ENCODE measurements at places on chromosomes 12 and 14.

DNA sequence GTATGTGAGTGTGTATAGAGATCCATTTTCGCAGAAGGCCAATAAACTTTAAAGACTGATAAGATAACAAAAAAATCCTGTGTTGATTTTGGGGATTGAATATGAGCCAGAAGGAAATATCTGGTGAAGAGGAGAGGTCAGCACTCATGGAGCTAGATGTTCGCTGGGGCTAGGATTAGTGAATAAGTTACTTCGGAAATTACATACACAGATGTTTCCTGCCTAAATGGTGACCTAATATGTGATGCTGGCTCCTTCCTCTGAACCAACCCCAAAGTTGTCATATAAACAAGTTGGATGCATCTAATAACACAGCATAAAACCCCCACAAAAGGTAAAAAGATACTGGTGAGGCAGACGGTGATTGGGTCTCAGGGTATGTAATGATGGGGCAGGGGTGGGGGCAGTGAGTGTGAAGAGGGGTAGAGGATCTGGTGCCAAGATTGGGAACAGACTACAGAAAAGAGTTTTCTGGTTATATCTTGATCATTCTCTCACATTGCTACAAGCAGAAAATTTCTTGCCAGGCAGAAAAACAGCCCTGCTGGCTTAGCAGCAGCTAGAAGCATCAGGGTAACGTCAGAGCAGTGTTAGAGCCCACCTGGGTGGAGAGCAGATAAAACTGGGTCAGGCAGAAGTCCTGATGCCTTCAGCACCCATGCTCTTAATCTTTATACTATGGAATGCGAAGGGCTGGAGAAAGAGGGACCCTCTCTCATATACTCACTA, 140.4 kb upstream of the GZMB start:
- DNase-seq = no peak

- DNase-seq = no peak
Observed at GRCh38 chr12:7101694-7102131, 7.3 kb downstream of the C1RL start.

GRCh38 chr14:102471921-102472790, 37.4 kb downstream of the ANKRD9 start:
- DNase-seq = no peak

DNA sequence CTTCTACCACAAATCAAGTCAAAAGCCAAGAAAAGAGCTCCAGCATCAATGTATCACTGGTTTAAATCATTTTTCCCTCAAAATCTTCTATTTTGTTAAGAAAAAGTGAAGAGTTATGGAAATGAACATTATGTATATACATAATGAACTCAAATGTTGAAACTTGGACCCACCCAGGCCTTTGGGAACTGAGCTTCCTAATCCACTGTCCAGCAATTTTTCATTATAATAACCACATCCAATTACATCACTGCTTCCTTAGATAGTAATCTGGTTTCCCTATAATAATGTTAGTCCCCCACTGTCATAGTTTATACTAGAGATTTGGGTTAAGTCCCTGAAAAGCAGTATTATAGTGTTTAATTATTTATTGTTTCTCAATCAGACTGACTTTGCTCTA, 170.9 kb downstream of the PIK3C2G start:
- no peak for DNase-seq

DNA sequence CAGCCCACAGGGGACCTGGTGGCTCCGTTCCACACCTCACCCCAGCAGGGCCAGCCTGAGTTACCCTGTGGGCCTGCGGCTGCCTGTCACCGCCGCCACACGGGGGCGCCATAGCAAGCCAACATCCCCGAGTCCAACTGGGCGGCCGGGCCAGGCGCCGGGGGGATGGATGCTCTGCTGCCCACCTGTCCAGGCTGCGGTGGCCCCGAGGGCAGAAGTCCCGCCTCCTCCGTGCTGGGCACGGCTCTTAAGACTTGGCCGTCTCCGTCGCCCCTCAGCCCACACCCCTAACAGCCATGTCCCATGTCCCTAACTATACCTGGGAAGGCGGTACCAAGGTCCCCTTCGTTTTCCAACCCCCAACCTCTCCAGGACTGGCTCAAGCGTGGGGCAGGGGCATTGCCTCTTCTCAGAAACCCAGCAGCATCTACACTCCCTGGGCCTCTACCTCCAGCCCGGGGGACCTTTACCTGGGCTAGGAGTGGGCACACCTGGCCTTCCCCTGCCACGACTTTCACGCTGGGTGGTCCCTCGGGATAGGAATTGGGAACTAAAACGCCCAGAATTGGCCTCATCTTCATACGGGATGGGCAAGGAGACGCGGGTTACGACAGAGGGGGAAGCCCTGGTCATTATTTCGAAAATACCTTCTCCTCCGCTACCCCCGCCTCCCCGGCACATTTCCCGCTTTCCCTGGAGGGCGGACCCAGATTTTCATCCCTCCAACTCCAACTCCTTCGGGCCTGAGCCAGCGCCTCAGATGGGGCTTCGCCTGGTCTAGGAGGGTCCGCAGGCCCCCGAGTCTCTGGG, 1.1 kb upstream of the CYP46A1 start:
- peak; percentile 91 for DNase-seq

All from retina (tissue), 1 donor.